ENCODE measurements at places on chromosomes 16 and 17. TPM values are rescaled to one million over a fixed set of nuclear protein-coding genes. Genes with fewer than 3 reads are reported as not detected.
A peak's percentile ranks its signal among the peaks of the same experiment; 100 is the strongest.

Gene CHTF8
- 77.1 TPM for total RNA-seq

Gene EXOC3L1
- not detected for total RNA-seq

- no peaks in the 10 kb centered on the region for H3K36me3 ChIP-seq
- H3K27me3 ChIP-seq: no peaks in the 10 kb centered on the region
- no peak for DNase-seq
- H3K27ac ChIP-seq: peak overlapping the region; percentile 99
Measured at GRCh38 chr16:69762814-69763598, 874 bp downstream of the WWP2 start.

DNA sequence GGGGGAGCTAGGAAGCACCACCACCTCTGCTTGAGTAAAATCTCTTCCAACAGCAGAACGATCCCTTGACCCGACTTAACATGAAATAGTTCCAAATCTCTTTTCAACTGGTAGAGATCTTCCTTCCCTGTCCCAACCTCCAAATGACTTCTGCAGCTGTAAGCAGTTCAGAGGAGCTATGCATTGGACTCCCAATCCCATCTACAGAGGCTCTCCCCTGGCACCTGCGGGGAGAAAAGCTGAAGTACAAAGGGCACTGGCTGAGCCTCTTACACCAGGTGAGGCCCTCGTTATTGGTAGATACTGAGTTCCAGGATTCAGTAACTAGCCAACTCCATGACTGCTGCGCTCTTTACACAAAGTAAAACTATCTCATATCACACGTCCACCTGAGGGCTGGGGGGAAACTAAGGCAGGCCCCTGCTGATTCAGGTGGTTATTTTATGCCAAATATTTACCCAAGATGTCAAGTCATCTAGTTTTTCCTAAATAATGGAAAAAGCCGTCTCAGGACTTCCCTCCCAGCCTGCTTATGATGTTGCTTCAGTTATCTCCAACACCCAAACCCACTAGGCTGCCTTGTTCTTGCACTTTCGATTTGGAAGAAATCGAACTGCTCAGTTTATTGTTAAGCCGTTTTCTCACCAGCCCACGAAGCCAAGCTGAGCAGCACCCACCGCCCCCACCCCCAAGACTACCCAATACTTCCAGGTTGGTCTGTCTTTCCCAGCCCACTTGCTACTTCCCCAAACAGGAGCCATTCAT is 3.2 kb downstream of the ACTG1 start:
- no peaks in the 10 kb centered on the region for H3K27me3 ChIP-seq
- H3K4me1 ChIP-seq: peaks cover 13% of the 10 kb centered on the region
- H3K36me3 ChIP-seq: peaks cover 38% of the 10 kb centered on the region
- H3K4me3 ChIP-seq: peak overlapping the region; percentile 96
- no peak for DNase-seq
- peak overlapping the region; percentile 86 for H3K27ac ChIP-seq

GRCh38 chr17:61816538-61816937 is 46.8 kb downstream of the BRIP1 start:
- H3K36me3 ChIP-seq: peaks cover 2% of the 10 kb centered on the region
- no peaks in the 10 kb centered on the region for H3K27me3 ChIP-seq
- no peak overlapping the region for H3K4me3 ChIP-seq

Gene CCDC144A
- total RNA-seq: 1.1 TPM

DNA sequence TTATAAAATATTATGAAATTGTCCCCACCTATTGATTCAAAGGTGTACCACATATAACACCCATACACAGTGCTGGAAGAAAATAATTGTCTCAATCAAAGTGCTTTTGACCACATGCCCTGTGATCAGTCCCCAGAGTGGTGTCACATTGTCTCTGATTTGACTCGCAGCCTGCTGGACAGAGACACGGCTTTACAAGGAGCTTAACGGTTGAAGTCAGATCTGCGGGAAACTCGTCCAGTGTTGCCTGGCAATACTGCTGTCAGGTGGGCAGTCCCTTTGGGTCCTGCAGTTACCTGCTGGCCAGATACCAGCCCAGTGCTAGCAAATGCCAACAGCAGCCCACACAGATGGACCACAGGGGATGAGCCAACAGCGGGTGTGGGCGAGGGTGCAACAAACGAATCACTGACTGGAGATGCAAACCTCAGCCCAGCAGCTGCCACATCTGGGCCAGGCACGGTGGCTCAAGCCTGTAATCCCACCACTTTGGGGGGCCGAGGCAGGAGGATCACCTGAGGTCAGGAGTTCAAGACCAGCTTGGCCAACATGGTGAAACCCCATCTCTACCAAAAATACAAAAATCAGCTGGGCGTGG is 26.2 kb upstream of the SSTR2 start:
- H3K27me3 ChIP-seq: peaks cover 4% of the 10 kb centered on the region
- no peak overlapping the region for H3K4me3 ChIP-seq
- peaks cover 6% of the 10 kb centered on the region for H3K4me1 ChIP-seq
- no peak overlapping the region for H3K27ac ChIP-seq

GRCh38 chr17:76077584-76078110 is 1.3 kb upstream of the ZACN start:
- H3K27ac ChIP-seq: no peak overlapping the region
- DNase-seq: peak; percentile 36
- H3K27me3 ChIP-seq: peaks cover 52% of the 10 kb centered on the region
- no peak overlapping the region for H3K4me3 ChIP-seq

Gene NLRC5
- total RNA-seq: 6.6 TPM

DNA sequence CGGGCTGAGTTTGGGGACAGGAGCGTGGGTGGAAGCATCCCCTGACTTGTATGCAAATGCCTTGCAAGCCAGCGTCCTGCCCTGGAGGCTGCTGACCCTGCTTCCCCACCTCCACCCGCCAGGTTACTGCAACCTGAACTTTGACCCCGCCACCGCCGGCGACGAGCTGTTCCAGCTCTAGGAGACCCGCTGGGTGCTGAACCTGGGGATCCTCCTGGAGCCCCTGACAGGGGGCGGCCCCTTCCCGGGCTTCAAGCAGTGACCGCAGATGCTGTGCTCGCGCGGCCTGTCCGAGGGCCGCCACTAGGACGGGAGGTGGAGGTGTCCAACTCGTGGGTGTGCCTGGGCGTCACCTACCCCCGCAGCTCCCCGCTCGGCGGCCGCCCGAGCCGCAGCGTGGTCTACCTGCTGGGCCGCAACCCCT is 10.7 kb upstream of the SLC16A5 start:
- H3K27me3 ChIP-seq: no peaks in the 10 kb centered on the region
- H3K27ac ChIP-seq: no peak overlapping the region
- H3K4me3 ChIP-seq: no peak overlapping the region
- H3K36me3 ChIP-seq: no peaks in the 10 kb centered on the region

GRCh38 chr17:19369107-19369778 is 6.7 kb upstream of the B9D1 start:
- H3K27ac ChIP-seq: no peak overlapping the region
- DNase-seq: peak; percentile 67
- H3K4me3 ChIP-seq: no peak overlapping the region
- H3K27me3 ChIP-seq: no peaks in the 10 kb centered on the region
- H3K4me1 ChIP-seq: peaks cover 56% of the 10 kb centered on the region

Gene P2RX5
- total RNA-seq: 0.18 TPM

DNA sequence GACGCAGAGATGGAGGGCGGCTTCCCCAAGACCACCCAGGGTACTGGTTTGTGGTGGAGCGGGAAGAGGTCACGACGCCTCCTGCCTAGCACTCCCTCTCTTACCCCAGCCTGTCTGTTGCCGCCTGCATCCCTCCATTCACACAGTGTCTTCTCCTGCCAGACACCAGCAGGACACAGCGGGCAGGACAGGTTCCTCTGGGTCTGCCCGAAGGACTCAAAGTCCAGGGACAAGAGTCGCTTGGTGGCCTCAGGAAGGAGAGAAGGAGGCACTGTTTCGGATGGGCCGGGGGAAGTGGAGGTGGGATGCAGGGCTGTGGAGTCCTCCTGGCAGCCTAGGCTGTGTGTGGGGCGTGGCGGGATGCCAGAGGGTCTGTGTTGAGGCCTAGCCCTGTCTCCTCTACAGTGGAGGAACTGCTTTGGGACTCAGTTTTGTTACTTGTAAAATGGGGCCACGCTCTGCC is 19.6 kb upstream of the TNS4 start:
- DNase-seq: peak; percentile 74
- H3K4me3 ChIP-seq: no peak overlapping the region
- H3K36me3 ChIP-seq: peaks cover 6% of the 10 kb centered on the region
- peaks cover 47% of the 10 kb centered on the region for H3K4me1 ChIP-seq
- no peaks in the 10 kb centered on the region for H3K27me3 ChIP-seq
- peak overlapping the region; percentile 84 for H3K27ac ChIP-seq

DNA sequence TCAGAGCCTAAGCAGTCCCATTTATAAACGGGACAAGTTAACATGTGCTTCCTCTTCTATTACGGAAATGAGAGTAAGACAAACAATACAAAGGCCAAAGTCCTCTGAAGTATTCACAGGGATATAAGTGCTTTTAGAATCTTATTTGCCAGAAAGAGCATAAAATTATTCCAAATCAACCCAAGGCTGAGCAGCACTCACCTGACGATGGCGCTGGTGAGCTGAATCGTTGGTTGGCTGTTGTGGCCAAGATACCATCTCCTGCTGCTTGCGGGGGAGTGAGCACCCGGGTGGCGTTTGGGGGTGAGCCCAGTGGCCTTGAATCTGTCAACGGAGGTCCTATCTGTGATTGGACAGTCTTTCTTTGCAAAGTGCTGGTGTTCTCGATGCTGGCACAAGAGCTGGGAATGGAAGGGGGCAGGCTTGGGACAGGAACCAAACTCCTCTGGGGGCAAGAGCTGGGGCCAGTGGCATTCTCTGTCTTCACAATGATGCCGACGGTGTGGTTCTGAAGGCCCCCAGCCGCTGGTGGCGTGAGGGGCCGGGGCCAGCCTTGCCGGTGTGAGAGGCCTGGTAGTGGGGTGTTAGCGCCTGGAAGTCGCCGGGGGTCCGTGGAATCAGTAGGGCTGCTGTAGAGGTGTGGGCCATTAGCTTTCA is 9.5 kb upstream of the DHRS13 start:
- H3K36me3 ChIP-seq: peaks cover 57% of the 10 kb centered on the region
- H3K27ac ChIP-seq: no peak overlapping the region
- no peaks in the 10 kb centered on the region for H3K27me3 ChIP-seq
- peaks cover 7% of the 10 kb centered on the region for H3K4me1 ChIP-seq
- DNase-seq: no peak
- no peak overlapping the region for H3K4me3 ChIP-seq

DNA sequence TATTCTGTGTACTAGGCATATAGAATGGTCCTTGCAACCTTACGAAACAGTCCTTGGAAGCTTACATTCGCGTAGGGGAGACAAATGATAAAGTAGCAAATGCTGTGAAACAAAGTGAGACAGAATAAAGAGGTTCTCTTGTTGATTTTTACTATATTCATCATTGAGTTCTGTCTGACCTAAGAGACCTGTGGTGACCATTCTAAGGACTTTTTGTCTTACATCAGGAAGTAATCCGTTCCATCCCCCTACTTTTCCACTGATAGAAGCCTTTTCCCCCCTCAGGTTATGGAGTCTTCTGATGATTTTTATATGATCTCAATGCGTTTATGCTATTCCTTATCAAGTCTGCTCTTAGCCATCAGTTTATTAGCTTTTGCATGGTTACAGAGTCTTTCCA is 66.8 kb upstream of the RASL10B start:
- H3K4me1 ChIP-seq: peaks cover 24% of the 10 kb centered on the region
- no peak overlapping the region for H3K27ac ChIP-seq
- H3K4me3 ChIP-seq: no peak overlapping the region
- peaks cover 8% of the 10 kb centered on the region for H3K36me3 ChIP-seq

DNA sequence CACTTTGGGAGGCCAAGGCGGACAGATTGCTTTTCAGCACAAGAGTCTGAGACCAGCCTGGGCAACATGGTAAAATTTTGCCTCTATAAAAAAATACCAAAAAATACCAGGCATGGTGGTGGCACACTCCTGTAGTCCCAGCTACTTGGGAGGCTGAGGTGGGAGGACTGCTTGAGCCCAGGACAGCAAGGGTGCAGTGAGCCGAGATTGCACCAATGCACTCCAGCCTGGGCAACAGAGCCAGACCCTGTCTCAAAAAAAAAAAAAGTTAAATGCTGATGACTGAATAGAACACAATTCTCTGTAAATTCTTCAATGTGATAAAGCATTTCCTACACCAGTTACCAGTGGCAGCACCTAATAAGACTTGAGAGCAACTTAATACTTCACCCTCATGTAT is 65.7 kb downstream of the KANSL1 start:
- H3K36me3 ChIP-seq: no peaks in the 10 kb centered on the region
- H3K4me1 ChIP-seq: peaks cover 50% of the 10 kb centered on the region
- no peaks in the 10 kb centered on the region for H3K27me3 ChIP-seq
- no peak overlapping the region for H3K4me3 ChIP-seq

- peak; percentile 28 for DNase-seq
- H3K4me1 ChIP-seq: peaks cover 36% of the 10 kb centered on the region
- no peak overlapping the region for H3K27ac ChIP-seq
- H3K4me3 ChIP-seq: no peak overlapping the region
- peaks cover 6% of the 10 kb centered on the region for H3K36me3 ChIP-seq
Measured at GRCh38 chr17:48110761-48111160, 3.2 kb downstream of the SNX11 start.

GRCh38 chr16:31131841-31132271 is 3.7 kb downstream of the PRSS8 start:
- no peak overlapping the region for H3K27ac ChIP-seq
- no peak for DNase-seq
- peaks cover 5% of the 10 kb centered on the region for H3K4me1 ChIP-seq
- no peaks in the 10 kb centered on the region for H3K27me3 ChIP-seq
- peaks cover 6% of the 10 kb centered on the region for H3K36me3 ChIP-seq
- H3K4me3 ChIP-seq: no peak overlapping the region

Gene TMEM204
- total RNA-seq: 9.7 TPM

GRCh38 chr17:14198013-14198412 is 38.6 kb downstream of the CDRT15 start:
- H3K27me3 ChIP-seq: no peaks in the 10 kb centered on the region
- H3K36me3 ChIP-seq: peaks cover 8% of the 10 kb centered on the region
- no peak overlapping the region for H3K27ac ChIP-seq
- no peak for DNase-seq
- H3K4me3 ChIP-seq: no peak overlapping the region

- peaks cover 31% of the 10 kb centered on the region for H3K4me1 ChIP-seq
- peak overlapping the region; percentile 5 for H3K27ac ChIP-seq
- H3K27me3 ChIP-seq: no peaks in the 10 kb centered on the region
- peaks cover 1% of the 10 kb centered on the region for H3K36me3 ChIP-seq
- peak; percentile 64 for DNase-seq
- no peak overlapping the region for H3K4me3 ChIP-seq
Measured at GRCh38 chr17:2094891-2095535, 40.1 kb downstream of the HIC1 start.

DNA sequence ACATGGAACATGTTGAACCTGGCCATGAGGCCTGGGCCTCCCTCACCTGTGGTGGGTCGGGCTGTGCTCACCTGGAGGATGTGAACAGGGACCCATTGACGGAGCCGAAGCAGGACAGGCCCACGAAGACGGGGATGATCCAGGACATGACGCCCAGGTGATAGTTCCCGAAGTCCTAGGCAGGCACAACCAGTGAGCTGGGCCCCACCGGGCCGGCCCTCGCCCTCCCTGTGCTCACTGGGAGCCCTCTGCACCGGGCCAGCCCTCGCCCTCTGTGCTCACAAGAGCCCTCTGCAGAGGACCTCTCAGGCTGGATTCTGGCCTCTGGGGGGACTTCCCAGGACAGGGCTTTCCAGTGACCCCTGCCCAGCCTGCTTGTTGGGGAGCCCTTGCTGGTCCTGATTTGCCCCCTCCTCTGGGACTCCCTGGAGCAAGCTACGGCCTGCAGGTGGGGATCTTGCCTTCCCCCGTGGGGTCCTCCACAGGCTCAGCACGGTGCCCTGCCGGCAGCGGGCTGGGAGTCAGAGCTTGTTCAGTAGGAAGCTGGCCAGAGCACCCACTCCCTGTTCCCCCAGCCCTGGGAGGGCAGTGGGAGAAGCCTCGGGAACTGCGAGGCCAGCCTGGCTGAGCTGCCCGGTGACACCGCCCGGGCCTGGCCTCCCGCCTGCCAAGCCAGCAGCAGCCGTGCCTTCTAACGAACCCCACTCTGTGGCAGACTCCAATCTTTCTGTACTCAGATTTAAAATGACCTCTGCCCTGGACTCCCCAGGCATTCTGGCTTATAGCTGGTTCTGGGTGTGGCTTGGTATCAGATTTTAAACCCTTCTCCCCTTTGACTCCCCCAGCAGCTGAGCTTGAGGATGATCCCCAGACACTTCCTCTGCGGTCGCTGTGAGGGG is 30.4 kb downstream of the SLC7A5 start:
- H3K4me3 ChIP-seq: no peak overlapping the region
- H3K36me3 ChIP-seq: peaks cover 14% of the 10 kb centered on the region
- no peak for DNase-seq

Measured in chondrocyte (in vitro differentiated cells).